NCI-H2081 (cell line): ENCODE measurements at places on chromosomes 2 and 18.

- DNase-seq: no peak
Observed at GRCh38 chr2:74602586-74603281, 45.4 kb downstream of the M1AP start.

- no peak for DNase-seq
Observed at GRCh38 chr18:22300665-22301636, 116.8 kb downstream of the CTAGE1 start.

- DNase-seq: no peak
Observed at GRCh38 chr18:54151376-54151775, 73.1 kb downstream of the MBD2 start.

DNA sequence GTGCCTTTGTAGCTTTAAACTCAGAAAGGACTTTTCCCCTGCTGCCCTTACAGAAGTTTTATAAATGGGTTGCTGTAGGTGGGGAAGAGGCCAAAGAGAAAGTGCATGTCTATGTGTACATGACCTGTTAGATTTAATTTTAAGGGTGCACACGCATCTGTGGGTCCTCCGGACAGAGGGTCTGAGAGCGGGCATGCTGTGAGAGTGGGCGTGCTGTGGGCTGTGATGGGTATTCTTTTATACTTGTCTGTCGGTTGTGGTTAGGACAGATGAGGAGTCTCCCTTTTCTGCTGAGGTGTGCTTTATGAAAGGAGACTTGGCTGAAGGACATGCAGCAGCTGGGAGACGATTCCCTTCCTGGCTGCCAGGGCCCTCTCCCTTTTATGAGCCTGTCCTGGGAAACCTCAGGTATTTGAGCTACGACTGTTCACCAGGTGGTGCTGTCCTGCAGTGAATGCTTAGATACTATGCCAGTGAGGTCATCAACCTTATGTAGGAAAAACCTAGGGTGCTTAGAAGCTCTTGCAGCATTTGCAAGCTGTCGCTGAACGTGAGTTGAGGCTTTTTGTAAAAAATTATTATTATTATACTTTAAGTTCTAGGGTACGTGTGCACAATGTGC lies 67.5 kb downstream of the TANC1 start:
- DNase-seq: no peak

- DNase-seq: no peak
Observed at GRCh38 chr2:140643761-140644187, 1487.0 kb downstream of the LRP1B start.

DNA sequence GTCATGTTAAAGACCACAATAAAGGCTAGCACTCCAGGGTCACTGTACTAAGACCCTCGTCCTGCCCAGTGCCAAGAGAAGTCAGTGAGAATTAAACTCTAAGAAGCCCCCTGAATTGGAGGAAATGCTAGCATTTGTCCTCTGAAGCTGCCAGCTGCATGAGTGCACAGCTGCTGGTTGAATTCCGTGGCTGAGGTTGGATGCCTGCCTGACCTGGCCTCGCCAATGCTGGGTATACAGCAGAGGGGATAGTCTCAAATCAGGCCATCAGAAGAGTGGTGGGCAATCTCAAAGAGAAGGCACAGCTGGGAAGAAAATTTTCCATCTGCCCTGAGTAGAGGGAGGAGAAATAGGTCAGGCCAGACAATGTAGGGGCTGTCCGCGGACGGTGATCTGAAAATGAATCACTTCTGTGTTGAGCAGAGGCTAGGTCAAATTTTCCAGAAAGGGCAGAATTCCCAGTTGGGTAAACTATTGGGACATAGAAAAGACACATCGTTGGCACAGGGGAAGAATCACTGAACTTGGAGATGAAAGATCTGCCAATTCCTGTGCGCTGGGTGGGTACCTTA lies 110.5 kb upstream of the AGAP1 start:
- DNase-seq: no peak

- no peak for DNase-seq
Observed at GRCh38 chr2:105885456-105885855, 140.7 kb downstream of the NCK2 start.
